ENCODE measurements at places on chromosomes 5 and 9. TPM values are rescaled to one million over a fixed set of nuclear protein-coding genes. Genes with fewer than 3 reads are reported as not detected.

Gene ANKRD31
- total RNA-seq = 0.18 TPM

Gene PCDHGB4
- total RNA-seq = not detected

Gene FGF1
- total RNA-seq = not detected

Gene PLCXD3
- total RNA-seq = not detected

Gene PRRX2
- total RNA-seq = not detected

Gene PCDHB11
- not detected for total RNA-seq

Gene LEAP2
- total RNA-seq = 3.2 TPM

Gene PCDHB14
- not detected for total RNA-seq

Gene ZNF454
- not detected for total RNA-seq

Gene ENTPD2
- 0.40 TPM for total RNA-seq

Gene TMOD1
- total RNA-seq = 1.8 TPM

Gene FAXDC2
- total RNA-seq = not detected

Gene XPA
- total RNA-seq = 12.4 TPM

Gene MSX2
- total RNA-seq = not detected

Gene SPINK5
- total RNA-seq = not detected

Gene HTR4
- not detected for total RNA-seq

Gene GABRA1
- total RNA-seq = not detected

Gene MAN2A1
- total RNA-seq = 33.5 TPM

Gene MYMK
- total RNA-seq = not detected

Gene ZNF367
- total RNA-seq = 27.7 TPM

Gene WDR31
- 1.4 TPM for total RNA-seq

Data from activated CD4-positive, alpha-beta memory T cell treated with anti-CD3 and anti-CD28 coated beads, Interleukin-2, amount 10 ng/mL, durations not matched to agents 7 days and 5 days (primary cell).